CD4-positive, alpha-beta T cell treated with Interleukin-4 for 4 hours (primary cell): ENCODE measurements at places on chromosomes 7 and 10.

DNA sequence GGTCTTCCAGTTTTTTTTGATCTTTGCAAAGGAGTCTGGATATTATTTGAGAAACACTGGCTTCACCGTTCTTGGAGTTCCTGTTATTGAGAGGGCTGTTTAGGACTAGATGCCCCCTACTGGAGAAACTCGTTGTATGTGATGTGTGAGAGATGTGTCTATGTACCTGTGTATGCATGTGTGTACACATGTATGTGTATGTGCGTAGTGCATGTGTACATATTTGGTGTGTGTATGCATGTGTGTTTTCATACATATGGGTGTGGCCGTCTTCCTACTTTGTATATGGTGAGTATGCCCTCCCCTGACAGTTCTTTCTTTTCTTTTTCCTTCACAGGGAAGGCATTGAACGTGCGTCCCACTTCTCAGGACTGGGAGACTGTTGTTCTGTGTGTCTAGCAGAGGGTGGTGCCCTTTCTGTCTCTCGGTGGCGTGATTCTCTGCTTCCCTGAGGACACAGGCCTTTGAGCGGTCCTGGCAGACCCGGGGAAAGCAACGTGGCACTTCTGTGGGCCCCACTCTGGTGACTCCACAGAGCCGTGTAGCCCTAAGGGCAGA, 3.0 kb upstream of the CALHM3 start:
- peak; percentile 77 for DNase-seq

DNA sequence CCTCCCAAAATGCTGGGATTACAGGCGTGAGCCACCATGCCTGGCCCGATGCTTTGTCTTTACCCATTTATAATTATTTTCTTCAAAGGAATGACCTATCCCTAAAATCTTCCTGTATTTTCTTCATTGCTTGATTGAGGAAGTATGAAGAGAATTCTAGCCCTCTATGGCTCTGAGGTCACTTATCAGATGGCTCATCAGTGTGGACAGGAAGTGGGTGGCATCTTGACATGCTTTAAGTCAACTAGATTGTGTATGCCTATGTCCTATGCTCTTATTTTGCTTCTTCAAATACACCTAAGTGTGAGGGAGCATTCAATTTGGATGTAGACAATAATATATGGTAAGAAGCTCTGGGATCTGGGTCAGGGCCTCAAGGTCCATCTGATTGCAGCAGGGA, 1020.5 kb downstream of the LRMDA start:
- DNase-seq = no peak

GRCh38 chr7:155194382-155195140, 103.1 kb upstream of the INSIG1 start:
- no peak for DNase-seq

DNA sequence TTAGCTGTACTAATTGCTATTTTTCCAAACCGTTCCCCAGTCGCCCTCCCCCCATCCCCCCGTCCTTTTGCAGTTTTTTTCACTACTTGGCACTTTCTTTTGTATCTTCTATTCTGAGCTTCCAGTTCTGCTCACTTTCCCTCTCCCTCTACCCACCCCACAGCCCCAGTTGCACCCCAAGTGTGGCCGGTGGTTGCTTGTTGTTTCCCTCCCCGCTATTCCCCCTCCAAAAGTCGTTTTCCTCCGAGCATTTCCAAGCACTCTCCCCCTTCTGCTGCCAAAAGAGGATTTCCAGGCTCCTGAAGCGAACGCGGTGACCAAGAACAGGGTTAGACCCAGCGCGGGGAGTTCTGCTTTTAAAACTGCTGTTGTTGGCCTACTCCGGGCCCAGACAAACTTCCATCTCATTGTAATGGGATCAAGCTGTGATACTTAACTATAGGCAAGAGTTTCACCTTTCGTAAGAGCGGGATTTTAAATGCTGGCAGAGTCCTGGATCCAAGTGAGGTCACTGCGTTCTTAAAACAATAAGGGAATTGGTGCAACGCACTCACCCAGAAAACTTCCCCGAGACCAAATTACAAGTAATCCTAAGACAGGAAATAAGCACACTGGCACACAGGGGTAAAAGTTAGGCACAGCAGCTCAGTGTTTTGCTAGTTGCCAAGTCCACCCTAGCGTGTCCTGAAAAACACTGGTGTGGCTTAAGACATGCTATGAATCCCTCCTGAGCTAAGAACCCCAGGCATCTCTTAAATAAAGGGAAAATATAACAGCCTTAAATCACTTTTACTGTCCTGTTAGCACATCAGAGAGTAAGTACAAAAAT, 1.5 kb upstream of the RGS10 start:
- no peak for DNase-seq

- DNase-seq = no peak
These were observed at the start of gene NT5C3A for GRCh38 chr7:33062023-33062781. Gene NT5C3A (minus strand): TSS chr7:33062776. CDS start chr7:33062705, 71 bp downstream.
